ENCODE measurements at places on chromosomes 7 and 10.
A peak's percentile ranks its signal among the peaks of the same experiment; 100 is the strongest.

GRCh38 chr7:121500360-121501058 lies 104.4 kb upstream of the FAM3C start:
- peak; percentile 34 for DNase-seq

DNA sequence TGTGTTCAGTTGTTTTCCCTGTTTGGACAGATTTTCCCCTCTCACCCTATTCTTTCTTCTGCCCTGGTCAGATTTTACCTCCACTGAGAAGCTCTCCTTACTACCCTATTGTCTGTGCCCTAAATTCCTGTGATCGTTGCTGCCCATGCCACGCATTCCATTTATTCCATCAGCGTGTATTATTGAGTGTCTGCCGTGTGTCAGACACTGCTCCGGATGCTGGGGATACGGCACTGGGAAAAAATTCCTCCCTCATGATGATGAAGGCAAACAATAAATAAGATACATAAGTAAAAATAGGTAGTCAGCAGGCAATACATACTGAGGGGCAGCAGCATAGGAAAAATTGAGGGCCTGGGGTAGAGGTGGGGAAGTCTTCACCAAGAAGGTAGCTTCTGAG lies 86.8 kb downstream of the FANK1 start:
- no peak for DNase-seq

DNA sequence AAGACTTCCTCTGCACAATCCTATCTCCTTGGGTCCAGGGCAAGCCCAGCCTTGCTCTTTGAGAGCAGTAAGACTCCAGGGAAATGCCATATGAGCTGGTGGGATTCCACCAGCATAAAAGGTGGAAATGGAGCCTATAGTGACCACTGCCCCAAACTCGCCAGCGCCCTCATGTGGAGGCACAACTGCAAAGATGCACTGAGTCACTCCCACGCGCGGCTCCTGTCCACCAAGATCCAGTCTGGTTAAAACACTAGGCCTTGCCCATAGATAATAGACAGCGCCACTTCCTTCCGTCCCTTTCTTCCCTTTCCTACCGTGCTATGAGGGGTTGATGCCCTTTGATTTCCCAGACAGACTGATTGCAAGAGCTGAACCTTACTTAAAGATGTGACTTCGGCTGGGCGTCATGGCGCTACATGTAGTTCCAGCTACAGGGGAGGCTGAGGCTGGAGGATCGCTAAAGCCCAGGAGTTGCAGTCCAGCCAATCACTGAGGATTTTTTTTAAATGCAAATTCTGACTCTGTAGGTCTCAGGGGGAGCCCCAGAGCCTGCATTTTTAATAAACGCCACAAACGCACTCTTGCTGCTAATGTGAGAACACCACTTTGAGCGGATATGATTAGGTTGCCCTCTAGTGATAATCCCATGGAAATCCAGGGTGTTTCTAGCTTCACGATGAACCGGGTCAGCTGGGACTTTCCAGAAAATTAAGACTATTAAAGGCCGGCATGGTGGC lies 136.5 kb downstream of the EPC1 start:
- peak; percentile 34 for DNase-seq

GRCh38 chr10:7485244-7485556 lies 74.4 kb upstream of the SFMBT2 start:
- no peak for DNase-seq

GRCh38 chr7:38368191-38368605 lies 94.8 kb upstream of the TARP start:
- peak; percentile 88 for DNase-seq

GRCh38 chr7:111333010-111333409 lies 229.3 kb downstream of the IMMP2L start:
- no peak for DNase-seq

DNA sequence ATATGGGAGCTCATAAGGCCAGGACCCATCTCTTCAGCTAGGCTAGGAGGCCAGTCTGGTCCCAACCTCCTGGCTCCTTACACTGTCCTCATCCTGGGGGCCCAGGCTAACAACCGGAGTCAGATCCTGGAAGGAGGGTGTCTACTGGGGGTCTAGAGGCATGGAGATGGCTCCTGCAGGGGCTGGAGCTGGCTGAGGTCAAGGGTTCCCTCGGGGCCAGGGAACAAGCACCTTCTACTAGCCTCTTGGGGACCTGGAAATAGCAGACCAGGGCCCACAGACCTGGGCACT lies 37.2 kb downstream of the CLRN3 start:
- DNase-seq, result no peak

DNA sequence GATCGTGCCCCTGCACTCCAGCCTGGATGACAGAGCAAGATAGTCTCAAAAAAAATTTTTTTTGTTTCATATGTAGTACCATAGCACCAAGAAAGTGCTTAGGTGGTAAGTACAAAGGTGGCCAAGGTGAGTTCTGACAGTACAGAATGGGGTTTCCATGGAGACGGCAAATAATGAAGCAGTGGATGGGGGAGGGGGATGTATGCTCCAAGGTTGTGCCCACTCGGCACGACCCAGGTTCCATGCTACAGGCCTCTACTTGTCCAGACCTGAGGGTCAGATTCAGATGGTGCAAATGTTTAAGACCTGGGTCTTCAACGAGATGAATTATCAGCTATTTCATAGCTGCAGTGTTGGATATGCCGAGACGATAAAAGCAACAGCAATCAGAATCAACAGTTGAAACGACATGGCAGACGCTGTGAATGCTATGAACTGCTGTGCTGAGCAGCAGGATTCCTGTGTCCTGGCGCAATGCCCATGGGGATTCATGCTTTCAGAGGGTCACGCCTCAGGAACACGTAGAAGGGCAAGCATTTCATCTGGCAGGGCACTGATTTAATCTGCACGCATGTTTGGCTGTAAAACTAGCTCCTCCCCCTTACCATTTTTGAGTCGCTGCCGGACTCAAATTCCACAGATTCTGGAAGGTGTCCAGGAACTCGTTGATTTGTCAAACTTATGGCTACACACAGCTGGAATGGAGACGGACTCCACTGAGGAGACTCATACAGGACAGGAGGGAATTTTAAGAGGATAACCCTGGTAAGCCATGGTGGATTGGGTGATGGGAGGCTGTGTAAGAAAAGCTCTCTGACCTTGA lies 256.5 kb downstream of the FRMD4A start:
- no peak for DNase-seq

DNA sequence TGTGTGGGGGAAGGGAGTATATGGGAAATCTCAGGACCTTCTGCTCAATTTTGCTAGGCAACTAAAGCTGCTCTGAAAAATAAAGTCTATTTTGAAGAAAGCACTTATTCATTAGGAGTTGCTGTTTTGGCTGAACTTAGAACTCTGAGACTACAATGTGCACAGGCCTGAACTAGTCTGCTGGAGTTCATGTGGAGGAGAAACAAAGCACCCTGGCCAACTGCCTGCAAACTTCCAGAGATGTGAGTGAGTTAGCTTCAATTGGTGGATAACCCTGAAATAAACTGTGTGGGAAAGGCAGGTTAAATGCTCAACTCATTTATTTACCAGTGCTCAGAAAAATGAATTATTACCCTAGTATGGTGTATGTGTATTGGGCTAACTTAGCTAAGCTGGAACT lies 17.3 kb upstream of the FAM241B start:
- DNase-seq, result no peak

- DNase-seq, result peak; percentile 67
These were observed 38.3 kb downstream of the LYZL2 start for GRCh38 chr10:30591249-30591670.

GRCh38 chr7:157228864-157229422 lies 90.2 kb downstream of the UBE3C start:
- peak; percentile 40 for DNase-seq

DNA sequence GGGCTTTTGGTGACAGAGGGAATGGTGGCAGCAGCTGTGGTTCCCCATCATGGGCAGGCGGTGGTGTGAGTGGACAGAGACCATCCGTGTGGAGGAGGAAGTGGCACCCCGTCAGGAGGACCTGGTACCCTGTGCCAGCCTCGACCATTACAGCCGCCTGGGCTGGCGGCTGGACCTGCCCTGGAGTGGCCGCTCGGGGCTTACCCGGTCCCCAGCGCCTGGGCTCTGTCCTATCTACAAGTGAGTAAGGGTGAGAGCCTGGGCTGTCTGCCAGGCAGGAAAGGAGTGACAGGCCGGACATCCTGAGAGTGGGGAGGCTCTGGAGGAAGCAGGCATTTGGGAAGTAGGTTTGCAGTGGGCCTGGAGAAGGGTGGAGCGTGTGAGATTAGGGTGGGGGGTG lies 2.9 kb upstream of the ZNF467 start:
- no peak for DNase-seq

DNA sequence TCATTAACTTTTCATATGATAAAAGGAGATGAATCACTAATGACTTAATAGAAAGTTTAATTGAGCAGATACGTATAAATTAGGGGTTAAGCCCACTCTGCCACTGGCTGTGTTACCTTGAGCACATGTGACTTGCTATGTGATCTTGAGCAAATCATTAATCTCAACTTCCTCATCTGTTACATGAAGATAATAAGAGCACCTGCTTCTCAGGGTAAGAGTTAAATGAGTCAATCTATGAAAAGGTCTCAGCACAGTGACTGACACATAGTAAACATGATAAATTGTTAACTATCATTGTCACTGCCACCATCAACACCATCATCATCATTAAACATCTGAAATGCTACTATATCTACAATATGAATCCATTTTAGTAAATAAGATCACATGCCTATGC lies 110.8 kb downstream of the TPK1 start:
- DNase-seq, result no peak

- no peak for DNase-seq
These were observed 39.6 kb downstream of the STAM start for GRCh38 chr10:17683541-17683940.

DNA sequence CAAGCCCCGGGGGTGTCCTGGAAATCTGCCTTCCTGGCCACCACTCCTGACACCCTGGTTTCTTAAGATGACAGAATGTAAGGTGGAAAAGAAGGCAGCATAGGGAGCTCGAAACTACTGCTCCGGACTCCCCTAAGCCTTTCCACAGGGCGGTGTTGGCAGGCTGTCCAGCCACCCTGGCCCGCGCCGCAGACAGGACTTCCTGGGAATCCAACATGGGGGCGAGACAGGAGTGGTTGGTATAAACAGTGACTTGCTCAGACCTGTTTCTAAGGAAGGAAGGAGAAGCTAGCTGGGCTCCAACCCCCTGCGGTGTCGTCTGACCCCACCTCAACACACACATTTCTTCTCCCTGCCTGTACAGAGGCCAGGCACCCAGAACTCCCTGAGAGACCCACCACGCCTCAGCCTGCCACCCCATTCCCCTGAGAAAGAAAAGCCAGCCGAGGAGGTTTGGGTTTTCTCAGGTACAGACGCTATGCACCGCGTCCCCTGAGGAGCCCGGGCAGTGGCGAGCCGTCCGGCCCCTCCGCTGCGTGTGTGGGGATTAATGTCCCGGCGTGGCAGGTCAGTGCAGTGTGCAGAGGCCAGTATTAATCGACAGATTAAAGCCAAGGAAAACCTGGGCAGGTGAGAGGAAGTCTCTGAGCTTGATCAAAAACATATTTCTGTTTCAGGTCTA lies 349.6 kb upstream of the MKI67 start:
- DNase-seq, result no peak

- DNase-seq, result no peak
These were observed 4.9 kb upstream of the MCU start for GRCh38 chr10:72687035-72687434.

GRCh38 chr7:114554781-114555537 lies 140.3 kb downstream of the FOXP2 start:
- peak; percentile 57 for DNase-seq

DNA sequence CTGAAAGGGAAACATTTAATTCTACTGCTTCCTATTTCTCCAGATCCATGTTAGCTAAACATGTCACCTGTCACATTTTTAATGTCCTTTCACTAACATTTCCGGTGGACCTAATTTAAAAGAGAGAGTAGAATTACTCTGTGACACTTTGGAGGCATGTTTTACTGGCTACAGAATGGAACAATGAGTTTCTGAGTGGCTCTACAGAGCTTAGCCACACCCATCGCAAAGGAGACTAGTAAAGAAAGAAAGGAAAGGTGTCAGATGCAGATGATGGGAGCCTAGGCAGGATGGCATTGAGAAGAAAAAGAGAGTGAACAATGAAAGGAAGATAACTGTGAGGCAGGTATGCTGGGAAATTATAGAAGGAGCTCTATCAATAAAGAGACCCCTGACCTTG lies 35.9 kb downstream of the NDUFB2 start:
- DNase-seq, result no peak

- DNase-seq, result no peak
These were observed 1.7 kb downstream of the SDK1 start for GRCh38 chr7:3302681-3303320.

GRCh38 chr10:8300925-8301324 lies 246.4 kb downstream of the GATA3 start:
- no peak for DNase-seq

- no peak for DNase-seq
These were observed 207.3 kb upstream of the SH2B2 start for GRCh38 chr7:102079140-102080018.

DNA sequence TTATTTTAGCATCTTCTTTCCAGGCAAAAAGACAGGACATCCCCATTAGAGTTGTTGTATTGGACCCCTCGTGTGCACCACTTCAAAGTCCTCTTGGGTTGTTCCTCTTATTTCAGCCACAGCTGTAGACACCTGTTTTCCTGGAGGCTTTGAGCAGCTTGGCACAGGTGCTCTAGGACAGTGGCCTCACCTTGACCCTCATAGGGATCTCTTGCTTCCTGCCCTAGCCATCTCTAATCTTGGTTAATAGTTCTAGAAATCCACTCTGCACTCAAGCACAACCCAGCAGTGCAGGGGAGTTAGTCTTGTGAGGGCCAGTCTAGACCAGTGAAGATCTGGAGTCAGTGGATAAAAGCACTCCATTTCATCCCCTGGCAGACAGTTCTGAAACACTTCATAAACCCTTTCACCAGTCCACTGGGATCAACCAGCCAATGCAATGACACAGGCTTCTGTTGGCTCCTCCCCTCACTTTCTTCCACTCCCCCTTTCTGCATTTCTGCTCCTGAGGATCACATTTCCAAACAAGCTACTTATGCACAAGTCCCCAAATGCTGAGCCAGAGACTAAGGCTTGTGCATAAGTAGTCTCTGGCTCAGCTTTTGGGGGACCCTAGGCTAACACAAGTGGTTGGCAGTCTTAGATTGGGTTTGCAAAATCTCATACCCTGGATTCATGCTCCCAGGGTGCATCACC lies 131.5 kb upstream of the LAMB4 start:
- DNase-seq, result no peak

DNA sequence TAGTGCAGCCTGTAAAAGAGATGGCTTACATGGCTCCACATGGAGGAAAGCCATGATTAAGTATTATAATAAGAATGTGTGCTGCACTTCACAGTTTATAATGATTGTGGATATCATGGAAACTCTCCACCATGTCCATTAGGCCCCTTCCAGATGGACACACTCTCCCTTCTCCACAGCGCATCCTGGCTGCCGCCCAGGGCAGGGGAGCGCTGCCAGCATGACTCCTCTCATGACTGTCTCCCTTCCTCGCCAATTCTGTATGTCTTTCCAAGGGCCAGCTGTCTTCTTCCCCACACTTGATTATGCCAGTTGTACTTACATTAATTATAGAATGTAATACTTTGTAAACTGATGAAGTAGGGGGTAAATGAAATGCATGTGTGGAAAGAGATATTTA lies 259.3 kb upstream of the TMEM72 start:
- no peak for DNase-seq
